ENCODE measurements at places on chromosomes 2 and 18. TPM values are rescaled to one million over a fixed set of nuclear protein-coding genes. Genes with fewer than 3 reads are reported as not detected.

Gene DYNAP
- total RNA-seq: 7.0 TPM

Gene PRKAG3
- not detected for total RNA-seq

Gene MARCHF4
- total RNA-seq: 1.9 TPM

GRCh38 chr2:55213822-55214221 is 18.3 kb downstream of the CLHC1 start:
- DNase-seq: no peak

DNA sequence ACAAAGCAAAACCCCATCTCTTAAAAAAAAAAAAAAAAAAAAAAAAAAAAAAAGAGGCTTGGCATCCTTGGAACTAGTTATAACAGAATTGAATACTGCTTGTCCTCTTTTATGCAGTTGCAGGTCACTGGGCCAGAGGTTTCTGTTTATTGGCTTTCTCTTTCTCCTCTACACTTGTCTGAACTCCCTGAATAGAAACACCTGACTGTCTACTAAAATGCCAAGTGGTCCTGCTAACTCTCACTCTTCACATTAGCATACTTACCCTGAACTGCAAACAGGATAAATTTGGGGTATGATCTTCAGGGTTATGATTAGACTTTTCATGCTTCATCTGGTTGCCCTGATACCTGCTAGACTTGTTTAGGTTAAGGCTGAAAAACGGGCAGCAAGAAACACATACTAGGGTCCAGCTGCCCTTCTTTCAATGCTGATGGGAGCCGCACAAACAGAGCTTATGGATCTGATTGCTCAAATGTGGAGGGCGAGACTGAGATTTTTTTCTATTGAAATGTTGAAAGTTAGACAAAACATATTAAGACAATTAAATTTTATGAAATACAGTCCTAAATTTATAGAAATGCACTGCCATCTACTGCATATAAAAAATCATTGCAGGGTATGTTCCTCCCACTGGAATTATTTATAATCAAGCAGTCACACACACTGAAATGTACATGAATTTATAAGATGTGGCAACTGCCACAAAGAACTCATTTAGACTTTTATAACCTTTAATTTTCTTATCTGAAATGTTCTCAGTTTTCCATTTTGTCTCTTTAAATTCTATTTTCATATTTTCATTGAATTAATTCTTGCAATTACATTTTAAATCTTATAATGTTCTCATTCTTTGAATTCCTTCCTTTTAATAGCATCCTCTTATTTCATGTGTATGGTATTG is 40.8 kb downstream of the GTF3C3 start:
- DNase-seq: peak; percentile 28

DNA sequence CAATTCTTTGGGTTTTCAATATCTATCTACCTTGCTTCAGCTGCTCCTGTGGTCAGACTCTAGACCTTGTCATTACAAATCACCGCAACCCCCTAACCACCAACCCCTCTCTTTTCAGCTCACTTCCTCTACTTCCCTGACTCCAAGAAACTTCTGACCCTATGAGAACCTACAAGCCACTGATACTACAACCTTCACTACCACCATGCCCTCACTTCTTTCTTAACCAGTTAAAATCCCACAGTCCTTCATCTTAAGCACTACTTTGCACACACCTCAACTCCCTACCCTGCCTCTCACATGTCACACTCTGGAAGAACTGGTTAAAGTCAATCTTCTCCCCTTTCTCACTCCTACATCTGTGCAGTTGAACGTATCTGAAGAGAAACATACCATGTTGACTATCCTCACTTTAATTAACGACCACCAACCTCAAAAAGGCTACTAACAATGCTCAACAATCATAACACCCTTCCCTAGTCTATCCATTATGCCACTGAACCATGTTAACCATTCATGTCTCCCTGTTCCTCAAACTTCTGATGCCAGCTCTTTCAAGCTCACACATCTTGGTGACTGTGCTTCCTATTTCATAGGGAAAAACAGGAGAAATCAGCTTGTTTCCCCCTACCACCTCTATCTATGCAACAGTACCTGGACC is 12.6 kb downstream of the EIF2AK3 start:
- DNase-seq: no peak

DNA sequence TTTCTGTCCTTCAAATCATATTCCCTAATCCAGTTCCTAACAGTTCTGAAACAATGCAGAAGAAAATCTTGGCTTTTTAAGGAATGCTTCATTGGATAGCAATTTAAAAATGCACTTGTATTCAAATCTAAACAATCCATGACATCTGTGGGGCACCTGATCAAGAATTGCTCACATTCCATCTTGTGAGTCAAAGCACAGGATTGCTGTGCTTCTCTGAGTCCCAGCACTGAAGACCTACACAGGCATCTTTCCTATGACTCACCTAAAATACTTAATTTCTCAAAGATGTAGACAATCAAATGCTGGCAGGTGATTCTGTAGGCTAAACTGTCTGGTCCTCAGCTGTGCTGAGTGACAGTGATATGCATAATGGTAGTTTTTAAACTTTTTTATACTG is 10.1 kb upstream of the ATP8B1 start:
- no peak for DNase-seq
